NCI-H524 (cell line): ENCODE measurements at places on chromosomes 1 and 21.

- DNase-seq: no peak
Measured at GRCh38 chr1:56285554-56286402, 293.6 kb downstream of the PLPP3 start.

DNA sequence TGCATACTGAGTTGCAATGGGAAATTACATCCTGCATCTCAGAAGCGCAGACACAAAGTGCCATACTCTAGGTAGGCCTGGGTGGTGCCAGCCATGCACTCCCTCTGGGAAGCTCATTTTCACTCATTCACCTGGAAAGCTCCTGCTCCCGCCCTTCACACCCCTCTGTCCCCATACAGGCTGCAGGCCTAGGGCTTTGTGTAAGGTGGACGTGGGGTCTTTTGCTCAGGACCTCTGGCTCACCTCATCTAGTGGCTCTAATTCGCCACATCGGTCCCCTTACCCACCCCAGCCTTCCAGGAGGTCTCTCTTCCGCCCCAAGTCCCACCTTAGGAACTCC lies 751 bp downstream of the MRPS15 start:
- DNase-seq: no peak

- peak; percentile 71 for DNase-seq
Measured at GRCh38 chr1:37765916-37766664, 1.2 kb upstream of the EPHA10 start.

GRCh38 chr1:69702085-69702484 lies 134.4 kb downstream of the LRRC7 start:
- DNase-seq: no peak

GRCh38 chr1:225441314-225442122 lies 13.7 kb upstream of the LBR start:
- peak; percentile 18 for DNase-seq

DNA sequence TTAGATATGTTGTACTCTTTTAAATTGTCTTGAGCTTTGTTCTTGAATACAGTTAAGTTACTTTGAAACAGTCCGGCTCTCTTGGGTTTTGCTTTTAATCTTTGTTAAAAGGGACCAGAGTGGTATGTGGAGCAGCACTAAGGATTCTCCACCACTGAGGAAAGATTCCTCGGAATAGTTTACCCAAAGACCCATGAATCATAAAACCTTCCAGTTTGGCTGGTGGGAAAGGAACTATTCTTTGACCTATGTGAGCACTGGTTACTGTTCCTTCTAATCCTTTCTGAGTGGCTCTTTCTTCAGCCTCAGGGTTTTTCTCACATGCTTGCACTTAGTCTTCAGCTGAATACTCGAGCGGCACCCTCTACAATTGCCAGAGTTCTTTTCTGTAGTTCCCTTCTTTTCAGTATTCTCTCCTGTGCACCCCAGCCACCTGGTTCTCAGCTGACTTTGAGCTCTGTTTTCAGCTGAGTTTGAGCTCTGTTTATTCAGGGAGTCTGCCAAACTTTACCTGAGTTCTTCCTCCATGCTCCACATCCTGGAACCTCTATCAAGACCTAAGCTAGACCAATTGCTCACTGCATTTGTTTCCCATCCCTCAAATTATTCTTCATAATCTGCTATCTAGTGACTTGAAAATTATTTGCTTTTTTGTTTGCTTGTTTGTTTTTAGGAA lies 253.8 kb upstream of the PLXNA2 start:
- DNase-seq: no peak

DNA sequence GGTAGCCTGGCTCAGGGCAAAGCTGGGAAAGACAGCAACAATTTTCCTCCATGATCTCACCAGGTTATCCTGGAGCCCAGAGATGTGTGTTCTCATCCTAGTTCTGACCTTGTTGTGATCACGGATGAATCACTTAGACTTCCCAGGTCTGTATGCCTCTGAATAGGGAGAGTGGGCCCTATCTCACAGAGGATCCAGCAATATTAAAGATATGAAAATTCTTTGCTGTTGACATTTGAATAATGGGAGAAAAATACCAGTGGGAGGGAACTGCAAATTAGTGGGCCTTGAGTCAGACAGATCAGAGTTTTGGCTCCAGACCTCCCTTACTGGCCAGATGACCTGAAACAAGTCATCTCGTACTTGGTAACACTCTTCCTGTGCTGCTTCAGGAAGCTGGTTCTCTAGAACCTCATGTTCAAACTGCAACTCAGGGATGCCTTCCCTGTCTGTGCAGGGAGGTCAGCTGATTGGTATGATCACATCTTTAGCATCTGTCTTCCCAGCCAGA lies 32.8 kb upstream of the RNF19B start:
- DNase-seq: no peak

DNA sequence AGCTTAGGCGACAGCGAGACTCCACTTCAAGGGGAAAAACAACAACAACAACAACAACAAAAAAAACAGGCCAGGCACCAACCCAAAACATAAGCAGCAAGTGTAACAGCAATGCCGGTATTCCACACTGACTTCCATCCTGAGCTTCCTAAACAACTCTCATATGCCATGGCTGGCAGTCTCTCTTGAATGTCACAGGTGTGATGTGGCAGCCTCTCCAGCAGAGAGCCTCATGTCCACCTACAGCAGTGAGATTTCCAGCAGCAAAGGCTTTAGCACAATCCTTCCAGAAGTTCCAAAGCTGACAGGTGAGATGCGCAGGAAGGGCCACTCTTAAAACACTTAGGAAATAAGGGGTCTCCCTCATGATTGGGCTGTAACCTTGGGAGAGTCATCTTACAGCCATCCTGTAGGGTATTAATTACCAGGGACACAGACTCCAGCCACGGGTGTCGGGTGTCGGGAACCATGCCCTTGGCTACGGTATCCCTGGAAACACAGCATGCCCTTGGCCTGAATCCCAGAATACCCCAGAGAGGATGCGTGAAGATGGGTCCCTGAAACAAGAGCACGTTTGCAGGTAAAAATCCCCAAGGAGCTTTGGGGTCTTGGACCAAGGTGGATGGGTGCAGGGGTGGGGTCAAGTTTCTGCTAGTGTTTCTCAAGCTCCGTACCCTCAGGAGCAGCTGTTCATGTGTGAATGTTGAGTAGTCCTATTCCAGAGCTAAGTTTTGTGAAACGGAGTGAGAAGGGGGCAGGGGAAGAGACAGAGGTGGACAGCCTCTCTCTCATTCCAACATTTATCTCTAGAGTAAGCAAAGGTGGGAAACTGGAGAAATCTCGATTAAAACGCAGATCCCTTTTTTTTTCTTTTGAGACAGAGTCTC lies 31.4 kb downstream of the CLSTN1 start:
- DNase-seq: peak; percentile 85

DNA sequence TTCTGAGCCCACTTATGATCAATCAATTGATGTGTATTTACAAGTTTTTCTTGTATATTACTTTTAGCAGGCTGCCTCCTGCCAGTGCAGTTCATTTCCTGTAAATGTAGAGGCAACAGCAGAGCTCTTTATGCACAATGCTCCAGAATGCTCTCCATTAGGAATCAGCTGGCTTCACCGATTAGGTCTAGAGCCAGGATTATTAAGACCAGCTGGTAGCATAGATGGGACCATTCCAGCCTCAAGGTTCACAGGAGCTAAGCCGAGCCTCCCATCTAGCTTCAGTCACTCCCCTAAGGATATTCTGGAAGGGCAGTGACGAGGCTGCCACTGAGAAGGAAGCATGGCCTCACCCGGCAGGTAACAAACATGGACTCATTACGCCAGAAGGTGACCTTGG lies 36.8 kb downstream of the DHRS3 start:
- no peak for DNase-seq

DNA sequence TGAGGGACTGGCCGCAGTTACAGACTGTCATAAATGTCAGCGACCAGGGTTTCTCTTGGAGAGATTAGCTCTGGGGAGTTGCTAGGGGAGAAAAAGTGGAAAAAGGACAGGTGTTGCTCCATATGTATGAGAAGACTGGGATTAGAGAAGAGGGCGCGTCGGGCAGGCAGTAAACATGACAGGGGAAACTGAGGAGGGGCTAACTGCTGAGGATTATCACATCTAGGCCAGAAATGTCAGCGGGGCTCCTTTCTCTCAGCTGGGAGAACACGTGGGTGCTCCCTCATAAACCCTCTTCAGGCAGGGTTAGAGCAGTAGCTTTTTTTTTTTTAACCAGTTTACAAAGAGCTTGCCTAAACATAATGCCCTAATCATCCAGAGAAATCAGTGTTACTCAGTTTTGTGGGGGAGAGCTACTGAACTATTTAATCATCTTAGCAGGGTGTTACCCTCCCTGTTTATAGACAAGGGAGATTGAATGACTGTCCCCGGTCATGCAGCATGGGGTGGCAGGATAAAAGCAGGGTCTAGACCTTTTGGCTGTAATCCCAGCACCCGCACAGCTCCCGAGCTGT lies 35.2 kb downstream of the ELAPOR1 start:
- peak; percentile 90 for DNase-seq

DNA sequence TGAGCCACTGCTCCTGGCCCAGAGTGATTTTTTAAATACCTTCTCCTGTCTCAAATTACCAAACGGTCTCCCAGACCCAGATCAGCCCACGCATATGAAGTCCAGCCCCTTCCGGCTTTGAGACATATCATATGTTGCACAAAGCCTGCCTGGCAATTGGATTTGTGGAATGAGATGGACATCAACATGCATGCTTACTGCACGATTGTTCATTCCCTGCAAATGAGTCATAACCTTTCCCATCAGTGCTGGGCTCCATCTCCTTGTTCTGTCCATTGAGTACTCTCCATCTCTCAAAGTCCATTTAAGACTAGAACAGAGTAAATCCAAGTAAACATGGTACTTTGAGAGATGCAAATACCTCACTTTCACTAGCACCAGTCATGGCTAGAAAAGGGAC lies 612.2 kb upstream of the USP24 start:
- no peak for DNase-seq

GRCh38 chr21:42367367-42368165 lies 1.2 kb upstream of the TFF1 start:
- DNase-seq: peak; percentile 16

DNA sequence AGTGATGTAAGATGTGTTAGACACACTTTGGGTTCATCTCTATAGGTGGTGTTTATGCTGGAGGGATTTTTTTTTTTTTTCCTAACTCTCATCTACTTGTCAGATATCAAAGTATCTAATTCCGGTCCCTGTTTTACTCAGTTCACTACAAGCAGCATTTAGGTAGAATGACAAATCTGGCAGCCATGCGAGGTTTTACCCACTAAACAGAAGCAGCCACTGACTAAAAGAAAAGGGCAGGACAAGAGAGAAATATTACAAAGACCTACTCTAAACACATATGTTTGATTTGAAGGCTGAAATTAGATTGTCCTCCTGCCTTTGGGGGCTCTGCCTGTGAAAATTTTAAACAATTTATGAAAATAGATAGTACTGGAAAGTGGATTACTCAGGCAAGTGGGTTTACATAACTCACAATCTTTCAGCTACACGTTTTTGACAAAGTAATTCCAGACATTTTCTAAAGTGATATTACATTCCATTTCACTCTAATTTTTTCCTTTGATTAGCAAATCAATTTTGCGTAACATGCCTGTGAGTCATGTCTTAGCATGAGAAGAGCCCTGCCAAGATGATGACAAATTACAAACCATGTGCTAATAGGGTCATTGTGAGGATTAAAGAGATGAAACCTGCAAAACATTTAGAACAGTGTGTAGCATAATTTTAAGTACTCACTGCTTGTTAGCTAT lies 172.6 kb downstream of the PLA2G4A start:
- no peak for DNase-seq

DNA sequence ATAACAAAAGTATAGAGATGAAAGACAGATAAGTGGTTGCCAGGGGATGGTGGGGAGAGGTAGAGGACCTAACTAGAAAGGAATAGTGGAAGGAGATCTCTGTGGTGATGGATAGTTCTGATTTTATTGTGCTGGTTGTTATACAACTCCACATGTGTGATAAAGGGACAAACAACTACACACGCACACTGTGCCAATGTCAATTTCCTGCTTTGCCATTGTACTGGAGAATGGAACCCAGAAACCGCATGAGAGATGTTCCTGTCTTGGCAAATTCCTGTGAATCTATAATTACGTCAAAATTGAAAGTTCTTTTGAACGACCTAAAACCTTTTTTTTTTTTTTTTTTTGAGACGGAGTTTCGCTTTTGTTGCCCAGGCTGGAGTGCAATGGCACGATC lies 11.0 kb downstream of the TNFRSF9 start:
- no peak for DNase-seq

DNA sequence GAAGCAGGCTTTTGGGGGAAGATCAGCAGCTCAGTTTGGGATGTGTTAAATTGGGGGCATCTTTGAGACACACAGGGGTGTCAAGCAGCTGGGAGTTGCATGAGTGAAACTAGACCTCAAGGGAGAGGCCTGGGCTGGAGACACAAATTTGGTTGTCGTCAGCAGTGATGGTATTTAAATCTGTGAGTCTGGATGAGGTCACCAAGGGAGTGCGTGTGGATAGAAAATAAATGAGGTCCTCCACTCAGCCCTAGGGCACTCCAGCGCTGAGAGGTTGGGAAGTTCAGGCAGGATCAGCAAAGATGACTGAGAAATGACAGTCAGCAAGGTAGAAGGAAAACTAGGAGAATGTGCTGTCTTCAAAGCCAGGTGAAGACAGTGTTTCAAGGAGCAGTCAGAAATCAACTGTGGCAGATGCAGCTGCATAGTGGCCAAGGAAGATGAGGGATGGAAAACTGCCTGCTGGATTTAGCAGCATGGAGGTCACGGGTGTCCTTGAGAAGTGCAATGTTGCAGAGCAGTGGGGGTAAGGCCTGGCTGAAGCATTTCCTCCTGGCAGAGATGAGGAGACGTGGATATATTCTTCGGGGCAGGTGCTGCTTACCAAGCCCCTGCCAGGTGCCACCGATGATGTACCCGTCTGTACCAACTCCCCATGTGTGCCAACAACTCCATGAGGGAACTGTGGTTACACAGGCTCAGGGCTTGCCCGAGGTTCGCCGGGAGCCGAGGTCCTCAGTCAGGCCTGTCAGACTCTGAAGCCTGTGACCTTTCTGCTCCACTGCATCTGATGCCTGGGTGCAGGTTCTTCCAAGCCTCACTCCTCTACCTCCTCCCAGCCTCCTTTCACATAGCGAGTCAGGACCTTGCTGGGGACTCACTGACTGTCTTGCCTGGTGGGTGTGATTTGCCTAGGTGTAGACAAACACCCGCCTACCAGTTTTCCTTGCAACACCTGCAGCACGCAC lies 11.3 kb downstream of the MAP7D1 start:
- DNase-seq: no peak

- no peak for DNase-seq
Measured at GRCh38 chr1:204102029-204102611, 29.2 kb downstream of the SOX13 start.

DNA sequence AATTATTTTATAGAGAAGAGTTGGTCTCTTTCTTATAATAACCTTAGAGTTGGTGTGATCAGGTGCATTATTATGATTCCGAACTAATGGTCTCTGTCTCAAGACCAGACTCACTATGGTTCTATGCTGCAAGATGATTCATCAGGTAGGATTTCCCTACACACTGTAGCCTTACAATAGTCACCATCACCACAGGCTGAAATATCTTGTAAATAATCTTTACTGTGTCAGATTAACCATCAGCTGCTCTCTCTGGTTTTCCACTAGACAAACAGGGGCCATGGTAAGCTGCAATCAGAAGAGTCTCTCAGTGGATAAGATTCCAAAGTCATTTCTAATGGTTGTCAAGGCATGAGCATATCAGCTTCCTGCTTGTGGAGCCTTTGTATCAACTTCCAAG lies 4.4 kb upstream of the GBP4 start:
- no peak for DNase-seq
